ENCODE measurements at places on chromosomes 1 and 21.

DNA sequence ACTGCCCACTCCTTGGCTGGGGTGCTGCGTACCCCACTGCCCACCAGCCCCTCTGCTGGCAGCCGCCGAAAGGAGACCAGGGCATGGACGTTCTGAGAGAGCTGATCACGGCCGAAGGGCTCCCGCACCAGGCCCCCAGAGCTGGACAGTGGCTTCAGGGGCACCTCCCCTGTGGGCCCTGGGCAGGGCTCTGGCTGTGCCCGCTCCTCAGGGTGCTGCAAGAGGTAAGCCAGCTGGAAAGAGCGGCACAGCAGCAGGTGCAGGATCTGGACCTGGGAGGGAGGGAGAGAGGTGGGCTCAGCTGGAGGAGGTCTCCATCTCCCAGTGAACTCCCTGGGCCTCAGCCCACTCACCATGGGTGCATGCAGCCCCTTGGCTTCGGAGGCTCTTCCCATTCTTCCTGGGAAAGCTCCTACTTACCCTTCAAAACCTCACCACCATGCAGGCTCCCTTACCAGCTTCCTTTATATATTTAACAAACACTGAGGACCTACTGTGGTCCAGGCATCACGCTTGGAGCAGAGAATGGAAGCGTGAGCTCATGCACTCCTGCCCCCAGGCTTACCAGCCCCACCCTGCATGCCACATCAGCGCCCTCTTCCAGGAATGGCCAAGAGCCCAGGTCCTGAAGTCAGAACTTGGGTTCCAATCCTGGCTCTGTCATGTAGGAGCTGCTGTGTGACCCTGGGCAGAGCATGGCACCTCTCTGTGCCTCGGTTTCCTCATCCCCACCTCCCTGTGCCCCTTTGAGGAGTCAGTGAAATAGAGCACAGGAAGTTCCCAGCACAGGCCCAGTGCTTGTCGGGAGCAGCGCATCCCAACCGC lies 6.8 kb upstream of the KIF17 start:
- H3K36me3 ChIP-seq, result no peaks in the 10 kb centered on the region
- H3K27me3 ChIP-seq, result peaks cover 4% of the 10 kb centered on the region
- no peak for DNase-seq
- no peak overlapping the region for H3K27ac ChIP-seq
- peaks cover 4% of the 10 kb centered on the region for H3K4me1 ChIP-seq
- H3K4me3 ChIP-seq, result no peak overlapping the region

- H3K36me3 ChIP-seq, result peaks cover 4% of the 10 kb centered on the region
- H3K27ac ChIP-seq, result no peak overlapping the region
- no peak for DNase-seq
- H3K27me3 ChIP-seq, result no peaks in the 10 kb centered on the region
- H3K4me1 ChIP-seq, result peaks cover 2% of the 10 kb centered on the region
- no peak overlapping the region for H3K4me3 ChIP-seq
These were observed 17.2 kb upstream of the PRKAB2 start for GRCh38 chr1:147189514-147189913.

GRCh38 chr1:183604038-183604808 lies 14.0 kb upstream of the NCF2 start:
- H3K4me3 ChIP-seq, result peak overlapping the region; percentile 61
- peaks cover 29% of the 10 kb centered on the region for H3K4me1 ChIP-seq
- H3K27me3 ChIP-seq, result no peaks in the 10 kb centered on the region
- no peak for DNase-seq
- no peaks in the 10 kb centered on the region for H3K36me3 ChIP-seq

GRCh38 chr1:235054466-235054865 lies 74.2 kb downstream of the TOMM20 start:
- no peak overlapping the region for H3K27ac ChIP-seq
- no peak overlapping the region for H3K4me3 ChIP-seq
- H3K4me1 ChIP-seq, result peaks cover 13% of the 10 kb centered on the region
- no peaks in the 10 kb centered on the region for H3K27me3 ChIP-seq

DNA sequence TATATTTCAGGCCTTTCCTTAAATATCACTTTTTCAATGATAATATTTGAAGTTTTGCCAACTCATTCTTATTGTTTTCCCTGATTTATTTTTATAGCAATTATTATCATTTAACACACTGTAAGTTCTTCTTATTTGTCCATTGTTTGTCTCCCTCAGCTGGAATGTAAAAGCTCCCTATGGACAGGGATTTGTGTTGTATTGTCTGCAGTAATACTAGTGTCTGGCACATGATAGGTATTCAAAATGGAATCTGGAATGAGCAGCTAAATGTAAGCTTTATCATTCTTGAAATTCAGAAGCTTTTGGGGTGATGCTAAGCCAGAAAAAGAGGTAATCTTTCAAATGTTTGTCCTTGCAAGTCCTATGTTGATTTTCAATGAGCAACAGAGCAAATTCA lies 112.1 kb downstream of the NEGR1 start:
- no peaks in the 10 kb centered on the region for H3K27me3 ChIP-seq
- no peaks in the 10 kb centered on the region for H3K36me3 ChIP-seq
- H3K27ac ChIP-seq, result no peak overlapping the region
- H3K4me3 ChIP-seq, result no peak overlapping the region
- no peak for DNase-seq

DNA sequence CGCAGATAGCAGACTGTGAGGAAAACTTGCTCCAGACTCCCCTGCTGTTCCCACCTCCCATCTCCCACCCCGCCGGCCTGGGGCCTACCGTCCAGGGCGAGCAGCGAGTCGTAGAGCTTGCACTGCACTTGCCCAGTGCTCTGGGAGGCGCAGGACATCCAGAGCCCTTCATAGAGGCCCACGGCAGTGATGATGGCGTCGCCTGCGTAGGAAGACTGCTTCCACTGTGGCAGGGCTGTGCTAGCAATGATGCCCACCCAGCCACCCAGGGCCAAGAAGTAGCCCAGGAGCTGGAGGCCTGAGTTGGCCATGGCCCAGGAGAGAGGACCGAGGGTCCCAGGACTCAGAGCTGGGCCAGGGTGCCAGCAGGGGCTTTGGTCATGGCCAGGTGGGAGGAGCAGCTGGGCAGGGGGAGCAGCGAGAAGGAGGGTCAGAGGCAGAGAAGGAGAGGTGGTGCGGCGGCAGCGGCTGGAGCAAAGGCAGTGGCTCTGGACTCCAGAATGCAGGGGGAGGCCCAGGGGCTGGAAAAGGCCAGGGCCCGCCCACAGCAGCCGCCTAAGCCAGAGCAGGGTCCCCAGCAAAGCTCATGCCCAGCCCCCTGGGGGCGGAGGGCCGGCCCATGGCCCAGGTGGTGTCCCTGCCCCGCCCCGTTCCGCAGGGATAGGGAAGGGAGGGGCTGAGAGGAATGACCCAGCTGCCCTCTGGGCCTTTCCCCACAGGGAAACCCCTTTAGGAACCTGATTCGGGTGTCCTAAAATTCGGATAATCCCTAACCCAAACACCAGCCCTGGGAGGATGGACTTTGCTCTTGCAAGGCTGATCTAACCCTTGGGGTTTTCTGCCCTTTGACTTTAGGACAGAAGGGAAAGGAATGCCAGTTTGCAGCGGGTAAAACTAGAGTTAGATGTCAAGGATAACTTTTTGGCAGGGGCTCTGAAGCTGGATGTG lies at the start of gene CLDN19:
Gene CLDN19 (minus strand): TSS at position 484 of the 948 bp plus-strand sequence. CDS start 173 bp downstream, at position 311.
- no peak within 1 kb of the TSS for H3K27ac ChIP-seq
- H3K36me3 ChIP-seq, result no peaks in the 10 kb centered on the region
- peaks cover 10% of the 10 kb centered on the region for H3K4me1 ChIP-seq
- peaks cover 1% of the 10 kb centered on the region for H3K27me3 ChIP-seq
- no peak within 1 kb of the TSS for H3K4me3 ChIP-seq

GRCh38 chr1:208909011-208909984 lies 665.1 kb upstream of the PLXNA2 start:
- DNase-seq, result no peak
- no peaks in the 10 kb centered on the region for H3K4me1 ChIP-seq
- H3K27me3 ChIP-seq, result no peaks in the 10 kb centered on the region
- H3K27ac ChIP-seq, result no peak overlapping the region
- no peaks in the 10 kb centered on the region for H3K36me3 ChIP-seq
- no peak overlapping the region for H3K4me3 ChIP-seq

DNA sequence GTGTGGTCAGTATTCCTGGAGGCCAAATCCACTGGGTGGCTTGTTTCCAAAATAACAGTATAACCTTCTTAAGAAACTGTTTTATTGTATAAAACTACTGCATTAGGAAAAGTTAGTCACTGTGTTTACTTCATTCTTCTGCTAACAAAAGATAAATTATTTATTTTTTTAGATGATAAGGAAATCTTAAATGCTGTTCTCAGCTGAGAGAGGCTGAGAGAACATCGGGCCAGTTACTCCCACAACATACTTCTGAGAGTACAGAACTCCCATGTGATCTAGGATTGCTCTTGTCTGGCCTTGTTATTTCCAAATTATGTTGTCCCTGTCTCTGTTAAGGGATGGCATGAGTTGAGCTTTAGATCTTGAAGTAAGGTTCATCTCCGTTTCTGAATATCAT lies 96.7 kb upstream of the CXADR start:
- H3K4me1 ChIP-seq, result no peaks in the 10 kb centered on the region
- H3K27me3 ChIP-seq, result peaks cover 5% of the 10 kb centered on the region
- H3K4me3 ChIP-seq, result no peak overlapping the region
- H3K36me3 ChIP-seq, result no peaks in the 10 kb centered on the region

GRCh38 chr1:23980728-23981070 lies 572 bp upstream of the SRSF10 start:
- peak; percentile 25 for DNase-seq
- peak overlapping the region; percentile 95 for H3K27ac ChIP-seq
- peak overlapping the region; percentile 90 for H3K4me3 ChIP-seq
- no peaks in the 10 kb centered on the region for H3K27me3 ChIP-seq

- no peak overlapping the region for H3K27ac ChIP-seq
- H3K4me3 ChIP-seq, result no peak overlapping the region
- DNase-seq, result no peak
- peaks cover 1% of the 10 kb centered on the region for H3K27me3 ChIP-seq
These were observed 29.8 kb upstream of the RC3H1 start for GRCh38 chr1:174051956-174052355.

- H3K27ac ChIP-seq, result peak overlapping the region; percentile 31
- H3K27me3 ChIP-seq, result no peaks in the 10 kb centered on the region
- H3K4me3 ChIP-seq, result no peak overlapping the region
- H3K36me3 ChIP-seq, result peaks cover 37% of the 10 kb centered on the region
- H3K4me1 ChIP-seq, result peaks cover 12% of the 10 kb centered on the region
- no peak for DNase-seq
These were observed 49.6 kb downstream of the SLC37A1 start for GRCh38 chr21:42563261-42563660.

DNA sequence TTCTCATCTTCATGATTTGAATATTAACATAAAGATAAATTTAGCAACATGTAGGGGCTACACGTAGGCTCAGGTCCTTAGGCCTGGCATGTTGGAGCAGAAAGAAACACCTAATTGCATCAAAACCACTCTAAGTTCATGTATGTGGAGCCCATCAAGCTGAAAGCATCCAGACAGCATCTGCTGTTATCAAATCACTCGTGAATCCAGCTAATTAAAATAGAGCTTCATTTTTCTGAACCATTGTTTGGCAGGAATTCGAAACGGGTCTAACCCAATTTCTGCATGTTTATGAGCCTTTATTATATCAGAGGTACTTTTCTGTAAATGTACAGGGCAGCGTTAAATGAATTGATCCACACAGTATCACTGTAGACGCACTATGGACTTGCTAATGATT lies 45.7 kb downstream of the PEX14 start:
- peaks cover 15% of the 10 kb centered on the region for H3K4me1 ChIP-seq
- H3K27me3 ChIP-seq, result no peaks in the 10 kb centered on the region
- H3K27ac ChIP-seq, result no peak overlapping the region
- no peak for DNase-seq
- no peak overlapping the region for H3K4me3 ChIP-seq
- H3K36me3 ChIP-seq, result peaks cover 8% of the 10 kb centered on the region

GRCh38 chr1:22611530-22611947 lies 24.9 kb upstream of the C1QA start:
- no peak overlapping the region for H3K4me3 ChIP-seq
- no peak for DNase-seq
- peaks cover 23% of the 10 kb centered on the region for H3K27me3 ChIP-seq
- H3K4me1 ChIP-seq, result no peaks in the 10 kb centered on the region
- no peak overlapping the region for H3K27ac ChIP-seq
